ENCODE measurements at places on chromosomes 2 and 18.

- H3K36me3 ChIP-seq = no peaks in the 10 kb centered on the region
- no peak for DNase-seq
- no peak overlapping the region for H3K27ac ChIP-seq
- no peaks in the 10 kb centered on the region for H3K4me1 ChIP-seq
These were observed 474.8 kb downstream of the METTL4 start for GRCh38 chr18:2096551-2096950.

DNA sequence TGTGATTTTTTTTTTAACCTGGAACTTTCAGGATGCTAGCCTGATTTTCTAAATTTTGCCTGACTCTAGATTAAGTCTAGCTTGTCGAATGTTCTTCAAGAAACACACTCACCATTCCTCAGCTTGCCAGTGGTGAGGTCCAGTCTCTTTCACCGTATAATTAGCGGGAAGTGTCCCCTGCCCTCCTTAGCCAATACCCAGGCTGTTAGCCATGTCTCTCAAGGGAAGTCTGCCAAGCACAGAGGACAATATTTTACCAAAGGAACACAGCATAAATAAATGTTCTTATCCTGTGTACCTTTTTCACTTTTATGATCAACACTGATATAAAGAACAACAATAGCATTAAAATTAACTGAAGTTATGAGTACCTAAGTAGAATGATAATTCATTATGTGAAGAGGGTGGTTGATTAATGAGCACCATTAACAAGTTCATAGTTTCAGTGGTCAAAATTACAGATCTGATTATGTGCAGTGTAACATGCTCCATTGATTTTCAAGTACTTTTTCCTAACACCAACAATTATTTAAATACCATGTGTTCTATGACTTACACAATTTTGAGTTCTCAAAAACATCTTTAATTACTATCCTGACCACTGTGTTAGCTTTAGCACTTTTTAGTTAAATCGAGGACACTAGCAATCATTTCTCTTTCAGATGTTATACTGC lies 445.8 kb upstream of the RAB12 start:
- H3K4me3 ChIP-seq = no peak overlapping the region
- H3K4me1 ChIP-seq = no peaks in the 10 kb centered on the region
- no peak for DNase-seq
- no peak overlapping the region for H3K27ac ChIP-seq

- no peak overlapping the region for H3K27ac ChIP-seq
- DNase-seq = no peak
- no peaks in the 10 kb centered on the region for H3K27me3 ChIP-seq
- H3K36me3 ChIP-seq = no peaks in the 10 kb centered on the region
- peaks cover 5% of the 10 kb centered on the region for H3K4me1 ChIP-seq
These were observed 13.8 kb upstream of the DNAJC27 start for GRCh38 chr2:24985511-24985910.

DNA sequence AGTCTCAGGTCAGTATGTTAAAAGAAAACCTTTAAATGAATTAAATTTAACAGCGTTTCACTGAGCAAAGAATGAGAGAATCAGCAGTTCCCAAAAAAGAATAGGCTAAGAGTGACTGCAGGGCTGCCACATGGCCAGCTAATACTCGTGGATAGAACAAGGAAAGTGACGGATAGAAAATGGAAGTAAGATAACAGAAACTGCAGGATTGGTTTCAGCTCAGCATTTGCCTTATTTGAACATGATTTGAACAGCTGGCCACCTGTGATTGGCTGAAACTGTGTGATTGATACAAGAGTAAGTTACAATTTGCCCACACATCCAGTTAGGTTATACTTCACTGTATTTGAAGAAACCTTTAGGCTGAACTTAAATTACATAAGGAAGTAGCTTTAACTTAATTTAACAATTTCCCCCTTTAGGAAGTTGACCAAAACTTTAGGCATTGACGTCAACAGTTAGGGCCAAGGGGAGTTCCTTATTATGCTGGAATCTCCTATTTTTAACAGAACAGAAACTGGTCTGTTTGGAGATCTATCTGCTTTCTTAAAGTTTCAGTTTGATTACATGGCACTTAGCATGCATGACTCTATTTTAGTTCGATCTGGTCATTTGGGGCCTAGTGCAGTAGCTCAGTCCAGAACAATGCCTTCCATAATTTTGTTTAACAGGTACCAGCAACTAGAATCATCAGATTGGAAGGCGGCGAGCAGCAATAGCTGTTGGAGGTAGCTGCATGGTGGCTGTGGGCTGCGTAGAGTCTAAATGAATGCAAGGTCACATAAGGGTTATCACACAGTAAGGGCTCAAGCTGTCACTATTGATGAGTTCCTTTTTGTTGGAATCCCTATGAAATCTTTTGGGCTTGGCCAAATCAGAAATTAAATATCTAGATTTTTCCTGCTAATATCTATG lies 143.4 kb downstream of the TRIM43 start:
- DNase-seq = no peak
- H3K27ac ChIP-seq = no peak overlapping the region
- no peaks in the 10 kb centered on the region for H3K4me1 ChIP-seq
- no peaks in the 10 kb centered on the region for H3K27me3 ChIP-seq

GRCh38 chr2:128722489-128722888 lies 403.8 kb upstream of the HS6ST1 start:
- no peak overlapping the region for H3K4me3 ChIP-seq
- no peaks in the 10 kb centered on the region for H3K36me3 ChIP-seq
- no peaks in the 10 kb centered on the region for H3K4me1 ChIP-seq
- H3K27ac ChIP-seq = no peak overlapping the region

GRCh38 chr2:203126996-203127395 lies 111.8 kb upstream of the CYP20A1 start:
- DNase-seq = no peak
- H3K4me1 ChIP-seq = no peaks in the 10 kb centered on the region
- H3K27ac ChIP-seq = no peak overlapping the region
- H3K4me3 ChIP-seq = no peak overlapping the region
- no peaks in the 10 kb centered on the region for H3K36me3 ChIP-seq

DNA sequence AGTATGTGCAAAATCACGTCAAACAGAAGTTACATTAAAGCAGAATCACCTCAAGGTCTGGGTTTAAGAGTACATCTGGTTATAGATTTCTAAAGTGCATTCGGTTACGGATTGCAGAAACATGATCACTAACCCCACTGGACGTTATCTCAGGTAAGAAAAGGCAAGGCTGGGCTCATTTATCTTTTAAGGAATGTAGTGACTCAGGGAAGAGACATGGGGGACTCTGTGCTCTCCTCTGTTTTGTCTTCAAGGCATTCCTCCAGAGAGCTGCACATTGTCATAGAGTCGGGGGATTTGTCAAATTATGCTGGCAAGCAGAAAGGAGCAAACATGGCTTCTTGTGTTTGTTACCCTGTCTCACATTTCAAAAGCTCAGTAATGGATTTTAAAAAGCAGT lies 14.3 kb downstream of the WDSUB1 start:
- no peak overlapping the region for H3K27ac ChIP-seq
- H3K36me3 ChIP-seq = no peaks in the 10 kb centered on the region

GRCh38 chr18:55384551-55385275 lies 203.3 kb downstream of the TCF4 start:
- no peak overlapping the region for H3K27ac ChIP-seq
- DNase-seq = no peak
- H3K27me3 ChIP-seq = no peaks in the 10 kb centered on the region

- peaks cover 10% of the 10 kb centered on the region for H3K4me1 ChIP-seq
- peak overlapping the region; percentile 80 for H3K27ac ChIP-seq
- no peak for DNase-seq
- H3K4me3 ChIP-seq = no peak overlapping the region
- H3K36me3 ChIP-seq = no peaks in the 10 kb centered on the region
- H3K27me3 ChIP-seq = no peaks in the 10 kb centered on the region
These were observed 30.3 kb downstream of the TNS1 start for GRCh38 chr2:217972490-217972889.

GRCh38 chr2:140988597-140988996 lies 1142.2 kb downstream of the LRP1B start:
- H3K27me3 ChIP-seq = no peaks in the 10 kb centered on the region
- H3K4me3 ChIP-seq = no peak overlapping the region
- H3K36me3 ChIP-seq = no peaks in the 10 kb centered on the region
- no peaks in the 10 kb centered on the region for H3K4me1 ChIP-seq
- H3K27ac ChIP-seq = no peak overlapping the region

DNA sequence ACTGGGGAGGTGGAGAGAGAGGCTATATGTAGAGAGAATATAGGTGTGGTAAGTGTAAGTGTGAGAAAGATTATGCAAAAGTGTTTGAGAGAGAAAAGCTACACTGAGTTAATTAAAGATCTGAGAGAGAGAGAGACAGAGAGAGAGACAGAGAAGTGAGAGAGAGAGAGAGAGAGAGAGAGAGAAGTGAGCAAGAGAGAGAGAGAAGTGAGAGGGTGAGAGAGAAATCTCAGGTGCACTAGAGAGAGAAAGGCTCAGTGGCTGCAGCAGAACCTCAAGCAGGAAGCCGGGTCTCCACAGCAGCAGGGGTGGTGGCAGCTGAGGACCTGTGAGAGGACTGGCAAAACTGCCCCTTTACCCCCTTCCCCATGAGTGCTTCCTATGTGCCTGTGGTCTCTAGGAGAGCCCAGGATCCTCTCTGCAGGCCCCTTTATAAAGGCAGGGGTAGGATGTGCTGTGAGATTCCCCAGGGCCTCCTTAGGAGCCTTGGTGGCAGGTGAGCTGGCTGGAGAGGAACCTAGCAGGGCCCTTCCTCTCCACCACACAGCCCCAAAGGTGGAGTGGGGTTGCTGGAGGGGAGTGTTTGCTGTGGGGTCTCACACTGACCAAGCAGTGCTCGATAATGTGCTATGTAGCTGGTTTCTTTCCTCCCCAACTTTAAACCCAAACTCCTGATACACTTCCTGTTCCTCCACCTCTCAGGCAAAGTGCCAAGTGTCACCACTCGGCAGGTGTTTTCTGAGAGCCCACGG lies 52.6 kb downstream of the SLC4A5 start:
- H3K4me3 ChIP-seq = no peak overlapping the region
- no peak overlapping the region for H3K27ac ChIP-seq
- DNase-seq = no peak
- no peaks in the 10 kb centered on the region for H3K27me3 ChIP-seq

GRCh38 chr2:142170847-142171246 lies 40.0 kb upstream of the LRP1B start:
- H3K27me3 ChIP-seq = no peaks in the 10 kb centered on the region
- no peaks in the 10 kb centered on the region for H3K36me3 ChIP-seq
- H3K27ac ChIP-seq = no peak overlapping the region
- DNase-seq = no peak
- H3K4me1 ChIP-seq = no peaks in the 10 kb centered on the region

DNA sequence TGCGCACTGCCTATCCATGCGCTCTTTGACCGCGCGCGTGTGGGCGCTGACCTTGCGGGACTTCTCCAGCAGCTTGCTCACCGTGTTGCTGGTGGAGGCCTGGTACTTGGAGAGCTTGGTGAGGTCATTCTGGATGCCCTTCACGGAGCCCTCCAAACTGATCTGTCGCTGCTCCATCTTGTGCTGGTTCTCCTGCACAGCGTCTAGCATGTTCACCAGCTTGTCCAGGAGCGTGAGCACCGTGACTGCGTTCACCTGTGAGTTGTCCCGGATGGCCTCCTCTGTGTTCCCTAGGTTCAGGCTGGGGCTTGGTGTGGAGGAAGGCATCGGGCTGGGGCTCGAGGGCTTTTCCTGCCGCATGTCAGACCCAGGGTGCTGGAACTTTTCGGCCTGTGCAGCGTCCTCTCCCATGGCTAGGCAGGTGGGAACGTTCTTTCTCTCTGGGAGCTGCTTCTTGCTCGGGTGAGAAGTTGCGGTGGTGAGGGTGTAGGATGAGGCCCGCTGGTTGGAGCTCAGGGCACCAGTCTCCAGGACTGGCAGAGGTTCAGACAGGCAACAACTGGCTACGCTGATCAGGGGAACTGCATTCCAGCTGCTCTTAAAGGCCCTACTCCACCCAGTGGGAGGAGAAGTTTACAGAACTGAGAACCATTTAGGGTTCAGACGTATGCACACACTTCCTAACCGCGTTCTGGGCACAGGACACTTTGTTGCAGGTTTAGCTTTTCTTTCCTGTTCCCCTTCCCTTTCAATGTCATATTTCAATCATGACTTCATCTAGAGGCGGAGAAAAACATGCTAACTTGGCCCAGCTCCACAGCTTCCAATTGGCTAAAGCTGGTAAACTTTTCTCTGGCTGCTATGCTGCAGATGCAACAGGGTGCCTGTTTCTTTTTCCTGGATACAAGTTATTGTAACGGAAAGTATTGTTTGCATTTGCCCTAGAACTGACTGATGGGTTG lies at the start of gene CAVIN2:
TSS of gene CAVIN2 (minus strand) at position 574 of the 962 bp plus-strand sequence. CDS start at position 411, 163 bp downstream.
- no peaks in the 10 kb centered on the region for H3K27me3 ChIP-seq
- peak within 1 kb of the TSS; percentile 59 for H3K27ac ChIP-seq
- no peaks in the 10 kb centered on the region for H3K36me3 ChIP-seq
- peak; percentile 49 for DNase-seq
- no peaks in the 10 kb centered on the region for H3K4me1 ChIP-seq
- peak within 1 kb of the TSS; percentile 45 for H3K4me3 ChIP-seq

- no peaks in the 10 kb centered on the region for H3K27me3 ChIP-seq
- no peak overlapping the region for H3K4me3 ChIP-seq
- H3K27ac ChIP-seq = no peak overlapping the region
These were observed 33.9 kb downstream of the BMP10 start for GRCh38 chr2:68837164-68837860.

DNA sequence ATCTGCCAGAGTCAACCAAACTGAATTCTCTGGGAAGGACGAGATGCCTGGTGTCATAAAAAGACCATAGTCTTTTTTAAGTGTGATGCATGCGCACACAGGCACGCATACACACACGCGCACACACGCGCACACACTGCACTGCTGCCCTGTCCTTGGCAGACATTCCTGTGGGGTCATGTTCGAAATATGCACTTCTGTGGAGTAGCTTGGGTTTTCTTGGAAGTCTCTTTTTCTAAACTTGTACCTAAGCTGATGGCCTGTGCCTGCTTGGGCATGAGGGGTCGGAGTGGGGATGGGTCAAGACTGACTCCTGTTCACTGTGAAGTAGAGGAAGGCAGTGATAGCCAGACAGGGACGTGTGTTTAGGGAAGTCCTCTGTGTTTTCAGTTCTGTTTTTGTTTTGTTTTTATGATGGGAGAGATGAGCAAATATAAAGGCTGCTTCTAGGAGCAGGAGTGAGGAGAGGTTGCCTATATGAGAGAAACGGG lies 4.0 kb upstream of the RMC1 start:
- H3K27me3 ChIP-seq = no peaks in the 10 kb centered on the region
- H3K4me1 ChIP-seq = no peaks in the 10 kb centered on the region
- H3K36me3 ChIP-seq = no peaks in the 10 kb centered on the region
- H3K27ac ChIP-seq = no peak overlapping the region
- no peak for DNase-seq

- H3K4me3 ChIP-seq = no peak overlapping the region
- H3K27ac ChIP-seq = no peak overlapping the region
- no peaks in the 10 kb centered on the region for H3K27me3 ChIP-seq
- no peaks in the 10 kb centered on the region for H3K4me1 ChIP-seq
These were observed 670.2 kb upstream of the ZEB2 start for GRCh38 chr2:145190031-145190703.

Data from breast epithelium (tissue), 4 donors.